Inflammatory macrophage (primary cell): ENCODE measurements at places on chromosomes 2 and 18.

GRCh38 chr2:5697562-5697961 is 5.4 kb downstream of the SOX11 start:
- no peak for DNase-seq

- peak; percentile 78 for DNase-seq
These were observed 150.8 kb downstream of the ANKRD44 start for GRCh38 chr2:197159661-197160211.

GRCh38 chr2:111135910-111136297 is 15.2 kb downstream of the BCL2L11 start:
- DNase-seq = peak; percentile 26

- DNase-seq = no peak
These were observed 430.0 kb downstream of the ZNF516 start for GRCh38 chr18:76064998-76065397.

DNA sequence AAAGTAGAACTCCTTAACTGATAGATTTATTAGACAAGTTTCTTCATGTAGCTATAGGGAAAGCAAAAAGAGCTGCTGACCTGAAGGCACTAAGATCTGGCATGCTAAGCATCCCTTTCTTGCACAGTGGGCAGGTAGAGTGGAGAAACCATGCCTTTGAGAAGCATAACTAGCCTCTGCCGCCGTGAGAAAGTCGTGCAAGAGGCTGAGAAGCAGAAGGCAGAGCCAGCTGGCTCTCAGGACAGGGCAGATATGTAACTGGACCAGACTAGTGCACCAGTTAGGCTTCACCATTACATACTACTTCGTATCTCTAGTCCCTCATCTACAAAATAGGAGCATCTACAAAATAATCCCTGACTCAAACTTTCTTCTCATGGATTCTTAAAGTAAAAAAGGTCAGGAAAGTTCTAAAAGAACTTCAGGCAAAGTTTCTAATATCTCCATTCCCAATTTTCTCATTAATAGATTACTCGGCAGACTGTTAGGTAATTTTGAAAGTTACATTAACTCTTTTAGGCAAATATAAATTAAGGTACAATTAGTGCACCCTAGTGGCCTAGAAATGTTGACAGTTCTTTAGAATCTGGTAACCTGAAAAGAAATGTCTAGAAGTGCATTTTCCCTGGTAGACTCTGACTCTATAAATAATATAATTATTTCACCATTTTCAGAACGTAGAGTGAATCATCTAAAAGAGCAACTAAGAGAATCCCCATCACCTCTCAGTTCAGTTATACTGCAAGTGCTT is 10.3 kb downstream of the ERBB4 start:
- DNase-seq = no peak

DNA sequence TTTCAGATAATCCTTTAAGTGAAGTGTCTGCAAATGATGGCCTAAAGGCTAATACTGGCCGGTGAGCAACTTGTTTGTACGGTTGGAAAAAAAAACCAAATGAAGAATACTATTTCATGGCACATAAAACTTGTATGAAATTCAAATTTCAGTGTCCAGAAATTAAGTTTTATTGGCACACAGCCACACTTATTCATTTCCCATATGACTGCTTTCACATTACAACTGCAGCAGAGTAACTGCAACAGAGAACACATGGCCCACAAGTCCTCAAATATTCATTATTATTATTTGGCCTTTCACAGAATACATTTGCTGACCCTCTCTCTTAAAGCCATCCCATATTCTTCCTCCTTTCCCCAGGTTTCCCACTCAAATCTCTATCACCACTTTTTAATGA is 1268.6 kb downstream of the LRP1B start:
- no peak for DNase-seq

DNA sequence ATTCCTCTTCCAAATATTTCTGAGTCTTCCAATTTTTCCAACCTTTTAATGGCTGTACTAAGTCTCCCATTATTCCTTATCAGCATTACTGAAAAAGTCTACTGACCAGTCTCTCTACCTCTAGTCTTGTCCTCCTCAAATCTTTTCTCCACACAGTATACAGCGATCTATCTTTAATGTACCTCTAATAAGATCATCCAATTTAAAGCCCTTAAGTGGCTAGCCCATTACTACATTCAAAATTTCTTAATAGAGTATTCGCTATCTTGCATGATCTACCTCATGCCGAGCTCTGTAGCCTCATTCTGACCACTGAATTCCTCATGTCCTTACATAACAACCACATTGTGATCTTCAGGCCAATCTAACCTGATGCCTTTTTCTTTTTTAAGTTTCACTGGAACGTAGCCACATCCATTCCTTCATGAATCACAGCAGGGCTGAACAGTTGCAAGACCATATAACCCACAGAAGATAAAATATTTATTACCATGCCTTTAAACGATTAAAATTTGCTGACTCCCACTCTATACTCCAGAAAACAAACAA is 57.9 kb downstream of the SLC66A3 start:
- no peak for DNase-seq

- no peak for DNase-seq
These were observed 115.5 kb downstream of the TWIST2 start for GRCh38 chr2:238963161-238963970.

GRCh38 chr2:120404274-120404673 is 58.3 kb downstream of the INHBB start:
- no peak for DNase-seq

- DNase-seq = no peak
These were observed 14.6 kb downstream of the ABCG8 start for GRCh38 chr2:43853141-43854081.

GRCh38 chr18:56565046-56565445 is 73.3 kb downstream of the TXNL1 start:
- DNase-seq = peak; percentile 42

GRCh38 chr18:35005963-35006577 is 35.1 kb upstream of the MAPRE2 start:
- DNase-seq = peak; percentile 81

- no peak for DNase-seq
These were observed 691.2 kb downstream of the EPHA4 start for GRCh38 chr2:220880623-220881596.
